ENCODE measurements at places on chromosomes 12 and 14.
A peak's percentile ranks its signal among the peaks of the same experiment; 100 is the strongest.

- no peak for DNase-seq
Observed at GRCh38 chr12:80316222-80316621, 127.8 kb upstream of the PTPRQ start.

DNA sequence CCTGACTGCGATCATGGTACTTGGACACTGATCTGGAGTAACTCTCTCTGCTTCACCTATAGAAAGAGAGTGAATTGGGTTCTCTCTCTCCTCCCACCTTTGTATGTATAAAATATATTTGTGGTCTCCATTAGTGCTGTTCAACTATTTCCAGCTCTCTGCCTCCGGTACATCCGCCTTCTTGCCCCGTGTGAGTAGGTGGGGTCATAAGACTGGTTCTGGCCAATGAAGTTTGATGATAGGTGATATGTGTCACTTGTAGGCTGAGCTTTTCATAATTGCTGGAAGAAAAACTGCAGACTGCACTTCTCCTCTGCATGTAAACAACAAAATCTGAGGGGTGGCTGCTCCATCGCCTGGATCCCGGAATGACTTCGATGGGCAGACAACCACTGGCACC lies 210.4 kb downstream of the EXOC5 start:
- DNase-seq = no peak

- no peak for DNase-seq
Observed at GRCh38 chr12:72098622-72099021, 160.0 kb downstream of the TPH2 start.

DNA sequence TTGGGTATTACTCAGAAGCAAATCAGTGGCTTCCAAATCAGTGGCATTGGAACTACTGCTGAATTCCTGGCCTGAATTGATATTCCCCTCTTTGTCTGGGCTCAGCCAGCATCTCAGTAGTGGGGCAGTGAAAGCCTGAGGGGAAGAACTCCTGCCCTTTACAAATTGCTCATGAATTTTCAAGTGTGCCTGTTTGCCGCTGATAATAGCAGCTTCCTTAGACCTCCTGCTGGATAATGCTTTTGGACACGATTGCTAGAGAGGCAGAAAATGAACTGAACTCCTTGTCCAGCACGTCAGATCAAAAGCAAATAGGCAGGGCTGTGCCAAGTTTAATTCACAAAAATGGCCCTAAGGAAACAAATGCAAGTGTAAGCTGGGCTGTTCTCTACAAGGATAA lies 91.3 kb upstream of the GZMB start:
- DNase-seq = no peak

GRCh38 chr12:28601570-28602058 lies 411.4 kb downstream of the CCDC91 start:
- no peak for DNase-seq

DNA sequence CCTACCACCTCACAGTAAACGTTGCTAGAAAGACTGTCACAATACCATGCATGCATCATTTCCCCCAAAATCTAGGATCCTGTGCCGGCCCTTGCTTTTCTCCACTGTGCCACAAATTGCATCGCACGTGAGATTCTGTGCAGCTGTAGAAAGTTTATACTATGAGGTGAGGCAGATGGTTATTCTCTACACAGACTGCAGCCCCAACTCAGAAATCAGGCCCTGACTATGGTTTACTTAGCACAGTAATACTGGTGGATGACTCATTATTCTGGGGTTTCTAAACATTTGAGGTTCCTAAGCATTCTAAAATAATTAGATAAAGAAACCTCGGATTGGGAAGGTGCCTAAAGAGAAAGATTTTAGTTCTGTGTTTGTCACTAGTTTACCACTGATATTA lies 163.8 kb upstream of the CCDC198 start:
- no peak for DNase-seq

DNA sequence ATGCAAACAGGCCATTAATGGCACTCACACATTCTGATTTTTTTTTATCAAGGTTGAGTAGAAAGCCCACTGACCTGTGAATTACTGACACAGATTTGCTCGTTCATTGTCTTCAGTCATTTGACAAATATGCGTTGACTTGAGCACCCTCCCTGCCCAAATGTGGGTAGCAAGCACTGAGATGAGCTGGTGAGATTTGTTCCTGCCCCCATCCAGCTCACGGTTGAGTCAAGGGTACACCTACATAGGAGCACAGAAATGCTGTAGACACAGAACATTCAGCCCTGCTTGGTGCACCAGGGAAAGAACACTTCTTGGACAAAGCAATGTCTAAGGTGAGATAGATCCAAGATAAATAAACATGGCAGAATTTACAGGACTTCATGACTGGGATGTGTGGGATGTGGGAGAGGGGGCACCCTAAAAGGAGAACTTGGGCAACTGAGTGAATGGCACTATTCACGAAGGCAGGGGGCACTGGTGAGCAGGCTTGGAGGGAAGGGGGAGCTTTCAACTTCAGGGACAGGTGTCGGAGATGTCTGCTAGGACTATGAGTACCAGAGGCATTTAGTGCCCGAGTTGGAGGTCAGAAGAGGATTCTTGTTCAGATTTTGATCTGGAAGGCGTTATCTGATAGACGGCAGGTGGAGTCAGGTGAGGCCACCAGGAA lies 213.4 kb downstream of the VRK1 start:
- no peak for DNase-seq

DNA sequence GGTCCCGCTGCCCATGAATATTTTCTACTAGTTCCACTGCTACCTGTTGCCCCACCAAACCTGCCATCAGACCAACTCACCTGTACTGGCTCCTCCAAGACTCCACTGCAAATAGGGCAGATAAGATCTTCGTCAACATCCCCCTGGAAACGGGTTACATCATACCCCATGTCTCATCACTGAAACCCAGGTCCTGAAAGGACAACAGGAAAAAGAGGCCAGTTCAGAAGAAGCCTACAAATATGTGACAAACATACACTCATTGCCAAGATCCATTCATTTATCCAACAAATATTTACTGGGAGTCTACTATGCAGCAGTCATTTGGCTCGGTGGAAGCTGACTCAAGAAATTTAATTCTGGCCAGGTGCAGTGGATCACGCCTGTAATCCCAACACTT lies 7.8 kb downstream of the RNF41 start:
- DNase-seq = no peak

GRCh38 chr14:77470224-77470870 lies 12.5 kb downstream of the AHSA1 start:
- no peak for DNase-seq

- peak; percentile 22 for DNase-seq
Observed at GRCh38 chr14:75514673-75515628, 7.3 kb upstream of the BATF start.

DNA sequence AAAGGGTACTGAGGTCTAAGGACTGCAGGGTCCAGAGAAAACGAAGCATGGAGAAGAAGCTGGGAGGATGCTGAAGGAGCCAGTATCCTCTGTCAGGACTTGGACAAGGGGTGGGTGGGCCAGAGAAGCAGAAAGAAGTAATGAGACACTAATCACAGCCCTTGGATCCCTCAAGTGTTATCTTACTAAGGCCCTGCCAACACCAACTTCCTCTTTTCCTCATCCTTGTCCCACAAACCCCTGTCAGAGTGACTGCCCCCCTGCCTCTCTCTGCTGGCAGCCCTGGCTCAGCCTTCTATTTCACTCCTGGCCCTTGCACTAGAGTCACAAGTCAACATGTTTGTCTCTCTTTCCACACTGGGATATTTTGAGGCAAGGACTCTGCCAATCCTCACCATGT lies 3.8 kb upstream of the ASIC1 start:
- DNase-seq = no peak

DNA sequence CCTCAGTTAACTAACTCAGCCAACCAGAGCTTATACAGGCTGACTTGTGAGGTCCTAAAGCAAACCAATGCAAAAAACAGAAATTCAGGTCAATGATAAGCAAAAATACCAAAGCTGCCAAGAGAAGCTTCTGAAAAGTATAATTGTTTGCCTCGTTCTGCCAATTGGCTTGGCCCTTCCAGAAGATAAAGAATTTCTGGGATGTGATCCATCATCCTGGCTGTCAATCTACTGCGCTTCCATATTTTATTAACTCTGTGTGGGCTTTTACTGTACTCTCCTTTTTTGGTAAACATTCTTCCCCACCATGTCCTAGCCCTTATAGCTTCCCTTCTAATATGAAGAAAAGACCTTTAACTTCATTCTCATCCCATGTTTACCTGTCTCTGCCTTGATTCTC lies 387.9 kb downstream of the TMEM117 start:
- no peak for DNase-seq

DNA sequence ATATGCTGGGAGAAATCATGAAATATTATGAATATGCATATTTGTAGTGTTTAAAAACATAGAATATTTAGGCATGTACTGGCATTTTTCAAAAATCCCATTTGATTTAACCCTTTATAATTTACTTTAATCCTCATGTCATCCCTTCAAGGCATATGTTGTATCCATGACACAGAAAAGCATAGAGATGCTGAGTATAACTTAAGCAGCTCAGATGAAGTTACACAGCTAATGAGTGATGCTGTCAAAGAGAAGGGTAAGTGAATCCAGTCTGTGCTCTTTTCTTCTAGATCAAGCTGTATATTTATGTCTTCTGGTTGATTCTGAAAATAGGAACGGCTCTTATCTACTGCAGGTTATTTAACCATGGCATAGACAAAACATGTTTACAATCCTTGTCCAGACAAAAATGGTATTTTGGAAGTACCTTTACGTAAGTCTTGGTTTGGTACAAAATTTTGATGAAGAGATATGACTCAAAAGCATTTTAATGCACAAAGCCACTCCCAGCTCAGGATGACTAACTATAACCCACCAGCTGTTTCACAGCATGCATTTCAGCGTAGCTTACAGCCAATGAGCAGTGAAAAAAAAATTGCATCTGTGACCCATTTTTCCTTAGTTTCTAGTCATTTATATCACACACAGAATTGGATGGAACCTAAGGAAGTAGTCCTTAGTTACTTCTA lies 201.7 kb downstream of the STXBP6 start:
- no peak for DNase-seq

DNA sequence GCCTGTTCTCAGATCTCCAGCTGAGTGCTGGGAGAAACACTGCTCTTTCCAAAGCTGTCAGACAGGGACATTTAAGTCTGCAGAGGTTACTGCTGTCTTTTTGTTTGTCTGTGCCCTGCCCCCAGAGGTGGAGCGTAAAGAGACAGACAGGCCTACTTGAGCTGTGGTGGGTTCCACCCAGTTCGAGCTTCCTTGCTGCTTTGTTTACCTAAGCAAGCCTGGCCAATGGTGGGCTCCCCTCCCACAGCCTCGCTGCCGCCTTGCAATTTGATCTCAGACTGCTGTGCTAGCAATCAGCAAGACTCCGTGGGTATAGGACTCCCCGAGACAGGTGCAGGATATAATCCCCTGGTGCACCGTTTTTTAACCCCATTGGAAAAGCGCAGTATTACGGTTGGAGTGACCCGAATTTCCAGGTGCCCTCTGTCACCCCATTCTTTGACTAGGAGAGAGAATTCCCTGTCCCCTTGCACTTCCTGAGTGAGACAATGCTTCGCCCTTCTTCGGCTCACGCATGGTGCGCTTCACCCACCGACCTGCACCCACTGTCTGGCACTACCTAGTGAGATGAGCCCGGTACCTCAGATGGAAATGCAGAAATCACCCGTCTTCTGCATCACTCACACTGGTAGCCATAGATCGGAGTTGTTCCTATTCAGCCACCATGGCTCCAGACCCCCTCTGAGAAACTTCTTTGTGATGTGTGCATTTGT lies 650.3 kb upstream of the ALG10B start:
- DNase-seq = no peak

GRCh38 chr12:59115526-59115925 lies 195.2 kb upstream of the LRIG3 start:
- DNase-seq = no peak

- DNase-seq = no peak
Observed at GRCh38 chr14:36619131-36619530, 36.7 kb upstream of the NKX2-8 start.
